CD8-positive, alpha-beta memory T cell (primary cell): ENCODE measurements at places on chromosomes 2 and 18. TPM values are rescaled to one million over a fixed set of nuclear protein-coding genes. Genes with fewer than 3 reads are reported as not detected.

DNA sequence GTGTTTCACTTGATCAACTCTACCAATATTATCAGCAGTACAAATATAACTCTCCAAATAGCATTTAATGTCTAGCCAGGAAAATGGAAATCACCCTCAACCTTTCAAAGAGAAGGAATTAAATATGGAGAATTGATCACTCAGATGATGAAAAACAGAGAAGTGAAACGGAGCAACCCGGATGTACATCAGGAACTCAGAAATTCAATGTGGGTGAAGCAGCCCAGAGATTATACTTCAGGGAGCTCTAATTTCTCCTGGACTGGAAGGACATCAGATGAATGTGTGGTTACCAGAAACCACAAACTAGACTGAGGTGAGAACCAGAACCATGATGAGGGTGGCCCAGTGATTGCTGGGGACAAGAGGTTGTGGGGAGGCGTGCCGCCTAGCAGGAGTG is 35.5 kb upstream of the COBLL1 start:
- DNase-seq, result no peak

GAD1 gene
- polyA plus RNA-seq, result not detected

DNA sequence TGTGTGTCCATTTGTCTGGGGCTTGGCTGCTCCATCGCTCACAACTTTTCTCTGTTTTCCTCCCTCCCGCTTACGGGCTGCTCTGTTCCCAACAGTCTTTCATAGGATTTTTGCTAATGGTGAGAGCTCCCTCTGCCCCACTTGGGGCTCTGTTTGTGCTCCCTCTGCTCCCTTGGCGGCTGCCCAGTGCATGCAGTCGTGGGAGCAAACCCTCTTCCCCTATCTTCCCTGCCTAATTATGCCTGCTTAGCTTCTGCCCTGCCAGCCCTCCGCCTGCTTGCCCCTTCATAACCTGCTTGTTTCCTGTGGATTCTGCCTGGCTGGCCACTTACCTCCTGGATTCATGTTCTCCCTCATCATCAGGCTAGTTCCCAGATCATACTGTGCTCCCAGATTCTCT is 6.6 kb upstream of the KRTCAP3 start:
- DNase-seq, result no peak

ATP8B1 gene
- not detected for polyA plus RNA-seq

KLHL29 gene
- polyA plus RNA-seq, result 0.21 TPM

ECEL1 gene
- polyA plus RNA-seq, result not detected

- no peak for DNase-seq
These were observed 435 bp downstream of the RNF181 start for GRCh38 chr2:85596026-85596333.

DNA sequence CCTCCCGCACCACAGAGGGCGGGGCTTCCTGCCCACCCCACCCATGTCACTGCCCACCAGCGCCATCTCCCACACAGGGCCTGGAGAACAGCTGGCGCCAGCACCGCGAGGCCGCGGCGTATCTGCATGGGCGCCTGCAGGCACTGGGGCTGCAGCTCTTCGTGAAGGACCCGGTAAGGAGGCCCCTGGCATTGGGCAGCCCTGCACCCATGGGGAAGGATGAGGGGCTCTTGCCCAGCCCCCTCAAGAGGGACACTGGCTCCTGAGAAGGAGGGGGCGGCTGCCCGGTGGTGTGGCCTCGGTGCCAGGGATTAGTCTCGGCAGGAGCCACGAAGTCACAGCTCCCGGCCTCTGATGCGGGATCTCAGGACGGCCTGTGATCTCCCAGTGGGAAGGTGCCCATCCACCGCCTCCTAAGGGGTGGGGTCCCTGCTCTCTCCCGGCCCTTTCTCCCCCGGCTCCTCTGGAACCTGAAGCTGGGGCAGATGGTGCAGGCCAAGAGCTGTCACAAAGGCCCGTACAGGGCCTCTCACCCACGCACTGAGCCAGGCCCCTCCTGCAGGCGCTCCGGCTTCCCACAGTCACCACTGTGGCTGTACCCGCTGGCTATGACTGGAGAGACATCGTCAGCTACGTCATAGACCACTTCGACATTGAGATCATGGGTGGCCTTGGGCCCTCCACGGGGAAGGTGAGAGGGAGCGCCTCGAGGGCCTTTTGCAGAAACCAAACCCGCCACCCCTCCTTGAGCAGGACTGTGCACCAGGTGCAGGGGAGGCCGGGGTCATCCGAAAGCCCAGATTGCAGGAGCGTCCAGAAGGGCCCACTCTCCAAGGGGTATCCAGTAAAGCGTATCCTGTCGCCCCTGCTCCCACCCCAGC is 9.1 kb downstream of the AGXT start:
- no peak for DNase-seq

DNA sequence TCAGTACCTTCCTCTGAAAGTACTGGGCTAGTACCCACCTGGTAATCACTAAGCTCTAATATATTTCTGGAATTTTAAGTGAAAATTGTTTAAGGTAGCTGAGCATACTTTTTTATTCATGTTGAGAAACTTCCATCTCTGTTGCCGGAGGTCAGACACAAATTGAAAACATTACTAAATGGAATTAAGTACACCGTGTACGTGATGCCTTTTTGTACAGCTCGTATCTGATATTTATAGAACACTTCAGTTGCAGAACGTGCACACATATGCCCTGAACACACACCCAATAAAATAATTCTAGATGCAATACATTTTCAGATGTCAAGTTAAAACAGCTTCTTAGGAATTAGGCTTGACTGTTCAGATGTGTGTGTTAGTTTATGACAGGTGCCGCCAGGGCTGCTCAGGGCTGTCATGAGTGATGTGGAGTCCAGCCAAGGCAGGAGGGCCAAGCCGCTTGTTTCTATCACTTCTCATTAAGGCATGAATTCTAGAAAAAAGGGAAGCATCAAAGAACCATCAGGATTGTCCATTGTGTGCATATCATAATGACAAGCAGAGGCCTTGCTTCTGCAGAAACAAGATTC is 80.9 kb upstream of the FOSL2 start:
- no peak for DNase-seq

ALPG gene
- polyA plus RNA-seq, result not detected

DNA sequence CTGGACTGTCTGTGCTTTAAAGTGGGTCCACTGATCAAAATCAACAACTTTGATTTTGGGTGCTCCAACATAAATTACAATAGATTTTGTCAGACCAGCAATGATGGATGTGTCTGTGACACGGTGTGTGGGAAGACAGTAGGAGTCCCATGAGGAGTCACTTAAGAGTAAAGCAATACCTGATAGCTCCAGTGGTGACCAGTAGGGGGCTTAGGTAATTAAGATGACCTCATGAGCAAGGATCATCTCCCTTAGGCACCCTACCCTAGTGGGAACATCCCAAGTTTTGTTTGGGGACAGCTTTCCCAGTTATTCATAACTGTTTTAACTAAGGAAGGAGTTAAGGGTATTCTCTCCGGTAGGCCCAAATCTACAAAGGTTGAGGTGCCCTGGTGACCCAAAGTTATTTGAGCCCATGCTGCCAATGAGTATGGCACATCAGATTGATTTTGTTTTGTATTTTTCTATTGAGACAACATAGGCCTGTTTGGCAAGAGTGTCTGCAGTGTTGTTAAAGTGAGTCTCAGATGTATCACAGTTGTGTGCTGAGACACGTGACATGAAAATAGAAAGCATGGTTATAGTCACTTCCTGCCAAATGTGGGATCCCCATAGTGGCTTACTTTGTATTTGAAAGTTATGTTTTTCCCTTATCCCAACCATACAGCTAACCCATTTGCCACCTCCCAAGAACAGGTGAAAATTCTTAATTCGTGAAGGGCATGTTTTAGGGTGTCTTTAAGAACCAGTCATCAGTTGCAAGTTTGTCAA is 1337.6 kb upstream of the SLC39A10 start:
- DNase-seq, result no peak

PELI1 gene
- polyA plus RNA-seq, result 4.7 TPM

TIMM21 gene
- 21.9 TPM for polyA plus RNA-seq

PROC gene
- polyA plus RNA-seq, result not detected

SALL3 gene
- not detected for polyA plus RNA-seq

LRP2 gene
- not detected for polyA plus RNA-seq

- DNase-seq, result no peak
These were observed 175.5 kb upstream of the CELF4 start for GRCh38 chr18:37741032-37741623.

GRCh38 chr18:42141439-42141838 is 186.4 kb downstream of the PIK3C3 start:
- no peak for DNase-seq

GRCh38 chr2:96330407-96330806 is 5.2 kb upstream of the NCAPH start:
- no peak for DNase-seq

GRCh38 chr2:98348066-98348561 is 1.9 kb downstream of the CNGA3 start:
- DNase-seq, result no peak

- no peak for DNase-seq
These were observed 12.0 kb downstream of the TCF4 start for GRCh38 chr18:55576001-55576400.

DNA sequence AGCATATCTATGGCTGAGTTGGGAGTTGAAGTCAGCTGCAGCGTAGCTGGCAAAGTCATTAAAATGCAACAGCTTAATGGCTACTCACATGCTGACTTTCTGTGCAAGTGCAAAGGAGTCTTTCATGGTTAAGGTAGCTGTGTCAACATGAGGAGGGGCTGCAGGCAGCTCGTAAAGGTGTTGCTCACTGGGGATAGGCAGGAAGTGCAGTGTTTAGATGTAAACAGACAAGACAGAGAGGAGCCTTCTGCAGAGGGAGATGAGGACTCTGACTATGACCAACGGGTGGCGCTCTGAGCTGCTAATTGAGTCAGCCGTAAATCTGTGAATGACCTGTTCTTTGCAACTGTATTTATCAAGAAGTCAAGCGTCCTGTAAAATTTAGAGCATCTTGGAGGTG is 22.3 kb upstream of the CAVIN2 start:
- DNase-seq, result no peak

RALBP1 gene
- 65.4 TPM for polyA plus RNA-seq

DNA sequence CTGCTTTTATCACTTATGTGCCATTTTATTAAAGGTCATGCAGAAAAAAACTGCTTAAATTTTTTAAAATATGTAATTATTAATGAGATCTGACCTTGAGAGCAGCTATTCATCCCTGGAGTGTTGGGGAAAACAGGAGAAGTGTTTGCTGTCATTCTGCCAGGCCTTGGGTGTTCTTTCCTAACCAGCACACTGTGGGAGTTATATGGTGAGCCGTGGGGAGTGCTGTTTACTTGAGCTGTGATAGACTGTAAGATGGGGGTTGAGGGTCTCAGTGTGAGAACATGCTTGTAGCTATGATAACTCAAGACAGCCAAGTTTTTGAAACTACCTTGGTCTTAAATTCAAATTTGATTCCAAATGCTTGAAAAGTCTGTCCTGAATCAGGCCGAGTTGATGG is 101.3 kb upstream of the ARHGAP28 start:
- no peak for DNase-seq

DNA sequence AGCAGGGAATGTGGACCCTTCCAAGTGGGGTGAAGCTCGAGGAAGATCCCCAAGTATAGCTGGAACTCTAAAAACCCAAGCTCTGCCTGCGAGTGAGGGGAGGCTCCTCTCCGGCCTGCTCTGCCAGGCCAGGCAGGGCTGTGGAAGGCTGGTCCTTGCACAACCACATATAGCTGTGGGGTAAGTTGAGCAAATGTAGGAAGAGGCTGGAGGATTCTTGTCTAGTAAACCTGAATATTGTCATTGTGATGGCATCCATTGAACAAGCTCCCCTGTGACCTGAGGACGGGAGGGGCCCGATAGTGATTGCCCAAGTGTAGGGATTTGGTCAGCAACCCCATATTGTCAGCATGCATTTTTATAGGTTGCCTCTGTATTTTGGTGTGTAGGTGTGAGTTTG is 103.0 kb downstream of the ACKR3 start:
- no peak for DNase-seq

GRCh38 chr2:10170256-10170655 is 47.7 kb downstream of the RRM2 start:
- DNase-seq, result no peak

- DNase-seq, result no peak
These were observed 2.2 kb upstream of the KCNH7 start for GRCh38 chr2:162840598-162841246.

DNA sequence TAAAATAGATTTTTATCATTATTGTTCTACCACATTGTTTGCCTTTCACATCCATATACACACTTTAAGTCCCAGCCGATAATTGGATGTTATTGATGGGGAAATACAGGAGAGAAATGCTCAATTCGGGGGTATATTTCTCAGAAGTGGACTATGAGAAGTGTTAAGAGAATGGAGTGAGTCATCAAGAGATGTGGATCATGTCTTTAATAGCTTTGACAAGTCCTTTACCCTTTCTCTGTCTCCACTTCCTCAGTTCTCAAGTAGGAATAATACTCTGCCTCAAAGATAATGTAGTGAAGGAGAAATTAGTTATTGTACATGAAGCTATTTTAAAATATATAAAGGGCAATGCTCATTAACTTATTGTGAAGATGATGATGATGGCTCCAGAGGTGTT is 1017.6 kb upstream of the PIK3C3 start:
- no peak for DNase-seq

TUBA3E gene
- not detected for polyA plus RNA-seq

- no peak for DNase-seq
These were observed 27.1 kb downstream of the TTC39C start for GRCh38 chr18:24041691-24042090.

- no peak for DNase-seq
These were observed 2.6 kb downstream of the CLIP4 start for GRCh38 chr2:29117636-29118303.

EDAR gene
- 0.64 TPM for polyA plus RNA-seq

- DNase-seq, result no peak
These were observed 523.5 kb downstream of the TMEM182 start for GRCh38 chr2:103285354-103285753.

MERTK gene
- polyA plus RNA-seq, result 0.14 TPM

GRCh38 chr2:157837851-157838441 is 38.2 kb downstream of the ACVR1 start:
- DNase-seq, result no peak

GALNT3 gene
- 2.2 TPM for polyA plus RNA-seq

DNA sequence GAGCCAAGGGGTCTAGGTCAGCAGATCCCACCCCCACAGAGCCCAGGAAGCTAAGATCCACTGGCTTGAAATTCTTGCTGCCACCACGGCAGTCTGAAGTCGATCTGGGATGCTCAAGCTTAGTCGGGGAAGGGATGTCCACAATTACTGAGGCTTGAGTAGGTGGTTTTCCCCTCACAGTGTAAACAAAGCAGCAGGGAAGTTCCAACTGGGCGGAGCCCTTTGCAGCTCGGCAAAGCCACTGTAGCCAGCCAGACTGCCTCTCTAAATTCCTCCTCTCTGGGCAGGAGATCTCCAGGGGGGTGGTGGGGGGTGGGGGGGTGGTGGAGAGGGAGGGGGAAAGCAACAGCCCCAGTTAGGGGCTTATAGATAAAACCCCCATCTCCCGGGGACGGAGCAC is 419.5 kb downstream of the NUP35 start:
- DNase-seq, result no peak

FRZB gene
- not detected for polyA plus RNA-seq
